ENCODE measurements at places on chromosomes 6 and 20. TPM values are rescaled to one million over a fixed set of nuclear protein-coding genes. Genes with fewer than 3 reads are reported as not detected.

DNA sequence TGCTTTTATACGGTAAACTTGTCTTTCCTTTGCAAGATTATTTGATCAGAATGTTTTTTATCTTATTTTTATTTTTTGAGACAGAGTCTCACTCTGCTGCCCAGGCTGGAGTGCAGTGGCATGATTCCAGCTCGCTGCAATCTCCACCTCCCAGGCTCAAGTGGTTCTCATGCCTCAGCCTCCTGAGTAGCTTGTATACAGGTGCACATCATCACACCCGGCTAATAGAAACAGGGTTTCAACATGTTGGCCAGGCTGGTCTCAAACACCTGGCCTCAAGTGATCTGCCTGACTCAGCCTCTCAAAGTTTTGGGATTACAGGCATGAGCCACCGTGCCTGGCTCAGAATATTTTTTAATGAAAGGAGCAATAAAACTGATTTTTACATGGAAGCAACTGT is 8.9 kb upstream of the LPIN3 start:
- no peak for DNase-seq

Gene PRND
- 15.4 TPM for polyA plus RNA-seq

Gene FRK
- polyA plus RNA-seq, result 4.8 TPM

DNA sequence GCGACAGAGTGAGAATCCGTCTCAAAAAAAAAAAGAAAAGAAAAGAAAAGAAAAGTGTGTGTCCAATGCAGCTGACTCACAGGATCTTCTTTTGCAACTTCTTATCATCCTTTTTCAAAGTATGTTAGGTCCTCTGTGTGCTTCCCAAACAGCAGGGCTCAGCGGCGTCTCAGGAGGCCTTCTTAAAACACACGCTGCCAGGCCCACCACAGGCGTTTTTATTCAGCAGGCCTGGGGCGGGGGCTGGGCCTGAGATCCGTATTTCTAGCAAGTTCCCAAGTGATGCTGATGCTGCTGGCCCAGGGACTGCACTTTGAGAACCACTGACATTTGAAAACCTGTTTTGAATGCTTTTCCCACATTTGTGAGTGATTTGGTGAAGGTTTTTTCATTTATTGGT is 57.1 kb downstream of the PSMG4 start:
- DNase-seq, result no peak

DNA sequence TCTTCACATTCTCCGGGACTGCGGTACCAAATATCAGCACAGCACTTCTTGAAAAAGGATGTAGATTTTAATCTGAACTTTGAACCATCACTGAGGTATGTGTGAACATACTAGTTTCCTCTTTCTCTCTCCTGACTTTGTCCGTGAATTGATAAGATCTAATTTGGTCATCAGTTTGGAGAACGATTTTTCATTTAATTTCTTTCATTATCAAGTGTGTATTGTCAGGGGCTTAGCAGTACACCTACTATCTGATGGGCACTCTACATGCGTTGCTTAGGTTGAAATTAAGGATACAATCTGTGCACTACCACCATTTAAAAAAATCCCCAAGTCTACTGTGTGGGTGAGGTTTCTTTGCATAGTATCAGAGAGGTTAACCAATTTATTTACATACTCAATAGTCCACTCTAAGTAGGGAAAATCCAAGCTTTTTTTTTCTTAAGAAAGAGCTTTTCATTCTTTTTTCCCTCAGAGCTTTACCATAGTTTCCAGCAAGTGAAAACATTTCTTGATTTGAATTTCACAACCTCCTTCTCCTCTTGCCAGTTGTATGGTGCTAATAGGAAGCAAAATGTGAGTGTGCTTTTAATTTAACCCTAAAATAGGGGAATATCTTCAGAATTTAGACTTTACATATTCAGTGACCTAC is 105.4 kb upstream of the ESR1 start:
- no peak for DNase-seq

GRCh38 chr6:5034328-5034727 is 30.5 kb upstream of the RPP40 start:
- DNase-seq, result no peak

Gene TRIM15
- not detected for polyA plus RNA-seq

GRCh38 chr20:11170565-11170964 is 496.8 kb upstream of the JAG1 start:
- no peak for DNase-seq

DNA sequence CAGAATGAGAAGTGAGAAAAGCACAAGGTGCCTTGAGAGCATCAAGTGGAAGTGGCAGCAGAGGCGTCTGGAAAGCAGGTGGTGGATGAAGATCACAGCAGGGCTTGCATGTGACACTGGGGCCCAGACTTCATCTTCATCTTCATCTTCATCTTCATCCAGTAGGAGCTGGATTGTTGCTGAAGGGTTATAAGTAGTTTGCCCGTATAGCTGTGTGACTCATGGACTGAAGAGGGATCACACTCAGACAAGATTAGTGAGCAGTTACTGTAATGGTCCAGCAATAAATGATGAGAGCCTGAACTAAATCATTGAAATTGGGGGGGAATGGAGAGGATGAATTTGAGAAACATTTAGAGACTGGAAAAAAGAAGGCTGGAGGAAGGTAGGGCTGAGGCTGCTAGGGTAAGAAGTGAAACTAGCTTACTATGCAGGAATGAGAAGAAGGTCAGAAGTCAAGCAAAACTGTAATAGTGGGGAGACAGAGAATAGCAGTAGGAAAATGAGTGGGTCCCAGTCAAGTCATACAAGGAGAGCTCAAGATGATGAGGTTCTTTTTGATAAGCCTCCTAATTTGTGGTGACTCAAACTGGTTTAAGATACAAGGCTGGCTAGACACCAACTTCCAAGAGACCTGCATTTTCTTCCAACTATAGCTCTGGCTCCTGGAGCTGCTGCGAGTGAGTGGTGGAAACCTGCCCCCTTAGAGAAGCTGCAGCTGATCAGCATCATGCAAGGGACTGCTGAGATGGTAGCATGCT is 92.3 kb upstream of the BEND6 start:
- DNase-seq, result no peak

Gene RSPO4
- polyA plus RNA-seq, result 2.4 TPM

DNA sequence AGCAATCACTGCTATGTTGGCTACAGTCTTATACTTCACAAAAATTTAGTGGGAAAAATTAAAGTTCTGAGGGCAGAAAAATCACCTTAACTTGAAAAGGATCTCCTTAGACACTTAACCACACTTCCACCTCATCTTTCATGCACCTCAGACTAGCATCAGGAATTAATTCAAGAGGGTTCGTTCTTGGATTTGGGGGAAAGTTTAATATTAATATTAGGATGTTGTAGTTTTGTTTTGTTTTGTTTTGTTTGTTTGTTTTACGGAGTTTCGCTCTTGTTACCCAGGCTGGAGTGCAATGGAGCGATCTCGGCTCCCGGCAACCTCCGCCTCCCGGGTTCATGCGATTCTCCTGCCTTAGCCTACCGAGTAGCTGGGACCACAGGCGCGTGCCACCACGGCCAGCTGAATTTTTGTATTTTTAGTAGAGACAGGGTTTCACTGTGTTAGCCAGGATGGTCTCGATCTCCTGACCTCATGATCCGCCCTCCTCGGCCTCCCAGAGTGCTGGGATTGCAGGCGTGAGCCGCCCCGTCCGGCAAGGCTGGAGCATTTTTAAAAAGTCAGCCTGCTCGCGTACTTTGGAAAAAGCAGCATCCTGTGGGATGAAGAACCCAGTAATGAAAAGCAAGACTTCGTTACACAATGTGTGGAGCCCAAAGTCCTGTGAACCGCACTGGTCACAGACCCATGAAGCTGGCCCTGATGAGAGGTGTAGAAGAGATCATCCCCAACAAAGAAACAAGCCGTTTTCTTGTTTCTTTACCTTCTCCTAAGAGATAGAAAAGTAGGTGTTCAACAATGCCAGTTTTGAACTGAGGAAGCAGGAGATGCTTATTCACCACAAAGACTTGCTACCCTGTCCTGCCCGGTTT is 194.9 kb downstream of the GPX5 start:
- no peak for DNase-seq

GRCh38 chr6:159984268-159984786 is 15.4 kb downstream of the IGF2R start:
- DNase-seq, result no peak

GRCh38 chr6:10685092-10685915 is 9.1 kb downstream of the C6orf52 start:
- no peak for DNase-seq
